ENCODE measurements at places on chromosomes 7 and 10.

DNA sequence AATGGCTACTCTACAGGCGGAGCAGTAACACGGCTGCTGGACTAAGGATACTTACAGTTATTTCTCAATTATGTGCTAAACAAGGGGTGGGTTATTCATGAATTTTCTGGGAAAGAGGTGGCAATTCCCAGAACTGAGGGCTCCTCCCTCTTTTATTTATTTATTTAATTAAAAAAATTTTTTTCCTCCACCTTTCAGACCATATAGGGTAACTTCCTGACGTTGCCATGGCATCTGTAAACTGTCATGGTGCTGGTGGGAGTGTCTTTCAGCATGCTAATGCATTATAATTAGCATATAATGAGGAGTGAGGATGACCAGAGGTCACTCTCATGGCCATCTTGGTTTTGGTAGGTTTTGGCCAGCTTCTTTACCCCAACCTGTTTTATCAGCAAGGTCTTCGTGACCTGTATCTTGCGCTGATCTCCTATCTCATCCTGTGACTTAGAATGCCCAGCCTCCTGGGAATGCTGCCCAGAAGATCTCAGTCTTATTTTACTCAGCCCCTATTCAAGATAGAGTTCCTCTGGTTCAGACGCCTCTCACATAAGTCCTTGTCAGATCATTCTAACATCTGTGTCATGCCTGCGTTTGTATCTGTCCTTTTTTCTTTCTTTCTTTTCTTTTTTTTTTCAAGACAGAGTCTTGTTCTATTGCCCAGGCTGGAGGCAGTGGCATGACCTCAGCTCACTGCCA lies 15.9 kb upstream of the STOX1 start:
- no peak for DNase-seq

GRCh38 chr10:1396297-1396635 lies 340.1 kb downstream of the WDR37 start:
- DNase-seq, result no peak

DNA sequence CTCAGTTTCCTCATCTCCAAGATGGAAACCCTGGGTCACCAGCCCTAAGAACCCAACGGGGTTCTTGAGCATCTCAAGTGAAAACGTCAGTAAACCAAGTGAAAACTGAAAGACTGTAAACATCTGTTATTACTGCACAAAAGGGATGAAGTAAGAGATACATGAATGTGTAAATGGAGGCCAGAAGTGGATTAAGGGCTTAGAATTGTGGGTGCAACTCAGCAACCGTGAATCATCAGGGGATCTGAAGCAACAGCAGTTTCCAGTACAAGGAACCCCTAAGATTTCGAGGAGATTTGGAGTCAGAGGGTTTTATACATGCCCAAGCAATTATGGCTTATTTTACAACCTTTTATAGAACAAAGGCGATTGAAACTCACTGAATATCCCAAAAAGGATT lies 95.7 kb upstream of the SVIL start:
- no peak for DNase-seq

- DNase-seq, result no peak
These were observed 13.9 kb downstream of the PARD3 start for GRCh38 chr10:34801097-34801733.

- DNase-seq, result no peak
These were observed 298.5 kb downstream of the GLRX3 start for GRCh38 chr10:130434446-130435385.

GRCh38 chr10:43814663-43815062 lies 166.0 kb upstream of the ZNF32 start:
- no peak for DNase-seq

GRCh38 chr7:156334636-156335035 lies 305.9 kb upstream of the RNF32 start:
- DNase-seq, result no peak

DNA sequence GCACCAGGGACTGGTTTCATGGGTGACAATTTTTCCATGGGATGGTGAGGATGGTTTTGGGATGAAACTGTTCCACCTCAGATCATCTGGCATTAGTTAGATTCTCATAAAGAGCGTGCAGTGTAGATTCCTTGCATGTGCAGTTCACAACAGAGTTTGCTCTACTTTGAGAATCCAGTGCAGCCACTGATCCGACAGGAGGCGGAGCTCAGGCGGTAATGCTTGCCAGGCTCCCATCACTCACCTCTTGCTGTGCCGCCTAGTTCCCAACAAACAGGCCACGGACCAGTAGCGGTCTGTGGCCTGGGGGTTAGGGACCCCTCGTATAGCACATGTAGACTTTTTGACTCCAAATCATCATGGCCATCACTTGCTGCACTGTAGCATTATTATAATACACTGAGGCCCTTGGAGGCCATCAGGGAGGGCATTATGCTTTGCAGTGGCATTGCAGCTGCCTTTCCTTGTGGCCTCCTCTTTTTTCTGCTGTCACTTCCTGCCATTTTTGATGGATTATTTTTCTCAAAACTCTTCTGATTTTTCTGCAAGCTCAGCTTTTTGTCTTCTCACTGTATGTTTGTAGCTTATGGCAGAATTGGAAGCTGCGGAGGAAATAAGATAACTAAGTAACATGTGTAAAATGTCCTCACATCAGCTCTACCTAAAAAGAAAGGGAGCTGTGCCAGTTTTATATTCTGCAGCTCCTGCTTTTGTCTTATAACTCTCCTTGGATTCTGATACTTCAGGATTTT lies 18.5 kb downstream of the CSGALNACT2 start:
- no peak for DNase-seq

GRCh38 chr7:40644454-40645188 lies 509.8 kb downstream of the SUGCT start:
- DNase-seq, result no peak

DNA sequence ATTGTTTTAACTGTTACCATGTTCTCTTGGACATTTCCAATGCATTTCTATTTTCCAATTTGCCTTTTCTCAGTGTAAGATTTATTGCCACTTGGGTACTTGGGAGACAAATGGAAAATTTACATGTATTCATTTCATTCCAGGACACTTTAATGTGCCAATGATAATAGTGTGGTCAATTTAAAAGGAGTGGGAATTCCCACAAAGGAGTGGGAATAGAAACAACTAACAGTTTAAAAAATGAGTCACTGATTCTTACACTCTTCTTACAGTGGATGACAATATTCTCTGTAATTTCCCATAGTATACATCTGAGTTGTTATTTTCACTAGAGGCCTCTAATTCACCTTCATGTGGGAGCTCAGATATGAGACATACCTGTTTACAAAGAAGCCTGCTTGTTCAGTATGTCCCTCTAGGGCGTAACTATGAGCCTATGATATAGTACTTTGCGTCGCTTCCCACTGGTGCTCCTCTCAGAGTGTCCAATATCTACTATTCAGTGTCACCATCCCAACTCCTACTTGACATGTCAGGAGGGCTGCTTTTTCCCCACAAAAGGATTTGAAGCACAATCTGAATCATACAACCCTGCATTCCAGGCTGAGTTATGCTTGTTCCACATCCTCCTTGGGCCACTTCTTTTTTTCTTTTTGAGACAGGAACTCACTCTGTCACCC lies 301.3 kb downstream of the PHTF2 start:
- DNase-seq, result no peak

GRCh38 chr10:89926736-89927135 lies 225.3 kb downstream of the KIF20B start:
- DNase-seq, result no peak

DNA sequence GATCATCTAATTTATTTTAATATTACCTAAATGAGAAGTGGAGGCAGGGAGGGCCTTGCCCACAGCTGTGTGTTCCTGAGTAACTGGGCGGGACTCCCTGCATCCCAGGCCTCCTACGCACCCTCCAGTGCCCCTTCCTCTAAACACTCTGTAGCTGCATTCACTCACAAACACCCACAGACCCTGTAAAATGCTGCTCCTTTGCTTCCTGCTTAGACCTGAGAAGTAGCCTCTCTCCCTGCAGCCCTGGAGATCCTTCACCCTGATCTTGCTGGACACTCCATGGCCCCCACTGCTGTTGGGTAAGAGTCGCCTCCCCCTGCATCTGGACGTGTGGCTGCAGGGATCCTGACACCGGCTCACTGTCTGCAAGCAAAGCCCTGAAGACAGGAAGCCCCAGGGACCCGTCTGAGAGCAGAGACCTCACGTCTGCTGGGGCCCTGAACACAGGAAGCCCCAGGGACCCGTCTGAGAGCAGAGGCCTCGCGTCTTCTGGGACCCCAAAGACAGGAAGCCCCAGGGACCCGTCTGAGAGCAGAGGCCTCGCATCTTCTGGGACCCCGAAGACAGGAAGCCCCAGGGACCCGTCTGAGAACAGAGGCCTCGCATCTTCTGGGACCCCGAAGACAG lies 589.8 kb downstream of the DNAJB6 start:
- DNase-seq, result no peak

DNA sequence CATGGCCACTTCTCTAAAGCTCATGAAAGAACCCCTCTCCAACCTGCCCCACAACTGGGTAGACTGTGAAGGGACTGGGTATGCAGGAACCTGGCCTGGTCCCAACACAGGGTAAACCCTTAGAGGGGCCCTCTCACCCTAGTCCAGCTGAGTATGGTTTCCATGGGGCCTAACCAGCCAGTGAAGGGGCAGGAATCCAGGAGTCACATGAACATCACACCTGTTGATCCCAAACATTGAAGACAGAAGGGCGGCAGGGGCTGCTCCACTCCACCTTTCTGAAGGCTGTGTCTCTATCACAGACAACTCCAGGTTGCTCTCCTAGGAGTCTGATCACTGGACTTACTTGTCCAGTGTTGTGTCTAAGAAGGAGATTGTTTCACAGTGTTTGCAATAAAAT lies 30.8 kb downstream of the GRID1 start:
- DNase-seq, result no peak

GRCh38 chr7:147079083-147079482 lies 962.5 kb downstream of the CNTNAP2 start:
- DNase-seq, result no peak

Data from AML-193 (cell line).